GM03348 (cell line): ENCODE measurements at places on chromosomes 12 and 14.

DNA sequence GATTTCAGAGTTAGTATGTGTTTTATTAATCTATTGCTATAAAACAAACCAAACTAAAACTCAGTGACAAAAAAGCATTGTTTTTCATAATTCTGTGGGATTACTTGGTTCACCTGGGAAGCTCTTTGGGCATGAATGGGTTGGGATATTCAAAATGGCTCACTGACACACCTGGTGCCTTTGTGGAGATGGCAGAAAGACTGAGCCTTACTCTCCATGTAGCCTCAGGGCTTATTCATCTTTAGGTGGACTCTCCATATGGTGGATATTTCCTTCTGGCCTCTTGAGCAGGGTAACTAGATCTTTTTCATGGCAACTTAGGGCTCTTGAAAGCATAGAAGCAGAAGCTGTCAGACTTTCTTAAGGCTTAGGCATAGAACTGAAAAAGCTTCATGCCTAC lies 1102.8 kb upstream of the SEL1L start:
- DNase-seq = no peak

GRCh38 chr12:31004666-31005065 lies 69.0 kb upstream of the DDX11 start:
- DNase-seq = no peak

DNA sequence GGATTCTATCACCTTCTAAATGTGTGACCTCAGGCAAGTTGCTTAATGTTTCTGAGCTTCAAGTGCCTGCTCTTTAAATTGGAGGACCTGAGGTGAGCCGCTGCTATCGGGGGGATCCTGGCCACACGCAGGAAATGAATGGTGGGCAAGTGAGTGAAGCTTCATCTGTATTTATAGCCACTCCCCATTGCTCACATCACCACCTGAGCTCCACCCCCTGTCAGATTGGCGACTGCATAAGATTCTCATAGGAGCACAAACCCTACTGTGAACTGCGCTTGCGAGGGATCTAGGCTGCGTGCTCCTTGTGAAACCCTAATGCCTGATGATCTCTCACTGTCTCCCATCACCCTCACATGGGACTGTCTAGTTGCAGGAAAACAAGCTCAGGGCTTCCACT lies 158.6 kb upstream of the CCND2 start:
- DNase-seq = no peak

DNA sequence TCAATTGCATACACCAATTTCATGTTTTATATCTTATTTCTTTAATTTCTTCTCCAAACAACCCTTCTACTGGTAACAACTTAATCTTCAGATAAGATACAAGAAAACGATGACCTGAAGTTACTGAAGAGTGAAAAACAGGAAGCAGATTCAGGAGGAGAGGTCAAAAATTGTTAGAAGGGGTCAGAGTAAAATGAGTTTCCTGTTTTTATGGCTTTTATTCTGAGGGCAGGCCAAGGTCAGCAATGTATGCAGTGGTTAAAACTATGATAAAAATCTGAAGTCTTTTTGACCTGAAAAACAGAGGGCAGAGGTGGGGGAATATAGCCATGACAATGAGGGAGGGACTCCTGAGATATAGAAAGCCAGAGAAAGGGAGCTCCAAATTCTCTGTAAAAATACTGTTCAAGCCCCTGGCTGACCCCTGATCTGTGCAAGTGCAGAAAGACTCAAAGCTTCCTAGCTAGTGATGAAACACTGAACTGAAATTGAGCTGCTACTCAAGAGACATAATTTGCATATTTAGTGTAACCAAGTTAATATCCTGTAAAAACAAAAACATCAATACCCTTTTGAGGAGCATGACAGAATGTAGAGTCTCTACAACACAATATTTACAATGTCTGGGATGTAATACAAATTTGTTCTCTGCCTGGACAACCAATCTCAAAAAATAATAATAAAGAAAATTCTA lies 514.3 kb upstream of the SEL1L start:
- no peak for DNase-seq

GRCh38 chr12:89918172-89918846 lies 209.7 kb upstream of the ATP2B1 start:
- DNase-seq = no peak

DNA sequence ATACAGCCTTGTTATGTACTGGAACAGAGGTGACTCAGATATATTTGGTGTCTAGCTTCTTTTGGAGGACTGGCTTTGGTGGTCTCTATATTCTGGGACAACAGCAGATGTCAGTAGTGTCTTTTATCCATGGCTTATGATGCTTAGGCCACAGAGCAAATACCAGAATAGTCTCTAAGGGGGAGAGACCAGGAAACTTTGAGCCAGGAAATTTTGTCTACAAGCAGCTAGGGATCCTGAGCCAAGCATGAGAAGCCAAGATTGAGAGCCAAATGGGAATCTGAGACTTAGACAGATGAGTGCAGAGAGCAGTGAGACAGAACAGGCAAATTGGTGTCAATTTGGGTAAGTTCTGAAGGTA lies 28.4 kb upstream of the PTPRR start:
- DNase-seq = no peak

DNA sequence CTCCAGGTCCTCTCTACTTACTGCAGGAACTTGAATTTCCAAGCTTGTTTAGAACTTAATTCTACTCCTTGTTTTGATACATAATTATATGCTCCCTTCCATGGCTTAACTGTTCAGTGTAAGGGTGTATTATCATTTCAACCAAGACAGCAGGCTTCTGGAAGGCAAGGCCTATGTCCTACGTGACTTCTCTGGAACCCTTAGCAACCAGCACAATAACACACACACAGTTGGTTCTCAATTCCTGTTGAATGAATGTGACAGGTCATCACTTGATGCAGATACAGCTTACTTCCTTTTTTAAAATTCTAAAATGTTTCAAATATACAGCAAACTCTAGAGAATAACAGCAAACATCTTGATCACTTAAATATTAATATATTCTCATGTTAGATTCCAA lies 77.7 kb upstream of the COCH start:
- no peak for DNase-seq

- no peak for DNase-seq
These were observed 100.8 kb downstream of the ADGRD1 start for GRCh38 chr12:131054345-131055092.

DNA sequence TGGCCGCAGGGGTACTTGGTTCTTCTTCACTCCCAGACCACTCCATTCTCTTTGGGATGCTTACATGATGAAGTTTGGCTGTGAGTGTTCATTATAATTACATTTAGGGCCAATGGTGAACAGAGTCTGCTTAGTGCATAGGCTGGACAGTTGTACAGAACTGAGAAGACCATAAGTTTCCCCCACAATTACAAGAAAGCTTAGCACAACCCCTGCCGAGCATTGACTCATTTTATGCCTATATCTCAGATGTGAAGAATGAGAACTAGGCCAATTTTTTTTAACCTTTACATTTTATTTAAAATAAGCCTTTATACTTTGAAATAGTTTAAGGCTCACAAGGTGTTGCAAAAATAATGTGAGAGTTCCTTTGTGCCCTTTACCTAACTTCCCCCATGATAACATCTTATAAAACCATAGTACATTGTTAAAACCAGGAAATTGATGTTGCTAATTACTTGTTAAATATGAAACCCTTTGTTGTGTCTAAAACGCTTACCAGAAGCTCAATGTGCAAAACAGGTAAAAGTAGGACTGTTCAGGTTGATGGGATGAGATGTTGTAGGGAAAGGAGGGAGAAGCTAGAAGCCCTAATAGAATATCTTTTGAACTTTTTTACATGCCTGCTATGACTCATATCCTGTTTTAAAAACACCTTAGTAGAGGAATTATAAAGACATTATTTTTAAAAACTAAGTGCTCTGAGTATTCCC lies 47.2 kb downstream of the ALDH1L2 start:
- no peak for DNase-seq

- peak; percentile 63 for DNase-seq
These were observed 1.1 kb upstream of the YY1 start for GRCh38 chr14:100237735-100238418.
